ENCODE measurements at places on chromosomes 12 and 14.

DNA sequence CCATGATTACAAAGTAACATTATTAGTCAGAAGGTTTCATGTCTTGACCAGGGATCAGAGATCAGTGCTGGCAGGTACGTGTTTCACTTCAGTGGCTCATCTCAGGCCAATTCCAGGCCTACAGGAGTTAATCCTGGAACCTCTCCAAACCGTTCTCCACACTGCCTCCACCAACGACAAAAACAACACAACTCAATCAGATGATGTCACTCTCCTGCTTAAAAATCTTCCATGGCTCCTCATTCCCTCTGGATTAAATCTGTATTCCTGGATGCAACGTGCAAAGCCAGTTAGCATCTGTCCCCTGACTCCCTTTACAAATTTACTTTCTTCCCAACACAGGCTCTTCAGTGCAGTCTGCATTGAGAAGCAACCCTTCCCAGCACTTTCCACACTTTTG is 34.3 kb upstream of the TXNRD1 start:
- DNase-seq, result no peak

GRCh38 chr14:93185349-93185720 is 218 bp downstream of the LYSET start:
- DNase-seq, result no peak

GRCh38 chr12:132026061-132026795 is 76.5 kb downstream of the EP400 start:
- no peak for DNase-seq

DNA sequence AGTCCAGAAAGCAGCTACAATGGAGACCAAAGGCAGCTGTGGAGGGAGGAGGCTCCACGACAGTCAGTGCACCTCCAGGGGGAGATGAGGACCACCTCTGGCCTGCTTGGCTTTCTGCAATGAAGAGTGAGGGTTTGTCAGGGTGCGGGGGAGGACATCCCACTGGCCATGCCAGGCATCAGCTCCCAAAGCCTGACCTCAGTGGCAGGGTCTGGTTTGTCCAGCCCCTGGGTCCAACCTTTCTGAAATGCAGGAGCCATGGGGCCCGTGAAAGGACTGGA is 35.2 kb downstream of the SLC6A12 start:
- DNase-seq, result no peak

DNA sequence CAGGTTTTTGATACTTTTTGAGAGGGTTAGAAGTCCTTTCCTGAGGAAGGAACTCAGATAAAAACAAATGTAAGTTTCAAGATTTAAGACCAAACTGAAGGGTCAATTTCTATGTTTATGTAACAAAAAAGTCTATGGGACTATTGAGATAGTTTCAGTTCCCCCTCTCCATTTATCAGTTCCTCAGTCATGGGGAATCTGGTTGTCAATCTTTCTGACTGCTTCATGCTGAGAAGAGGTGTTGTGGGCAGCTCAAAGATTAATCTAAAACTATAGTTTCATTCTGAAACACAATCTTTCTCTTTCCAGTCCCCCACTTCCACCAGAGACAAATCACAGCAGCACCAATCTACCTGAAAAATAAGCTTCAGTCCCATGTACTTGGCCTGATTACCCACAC is 93.7 kb downstream of the KCNMB4 start:
- DNase-seq, result no peak

GRCh38 chr12:7042842-7043241 is 17.7 kb upstream of the C1S start:
- DNase-seq, result no peak

GRCh38 chr12:83664650-83665049 is 977.9 kb downstream of the TMTC2 start:
- DNase-seq, result no peak

DNA sequence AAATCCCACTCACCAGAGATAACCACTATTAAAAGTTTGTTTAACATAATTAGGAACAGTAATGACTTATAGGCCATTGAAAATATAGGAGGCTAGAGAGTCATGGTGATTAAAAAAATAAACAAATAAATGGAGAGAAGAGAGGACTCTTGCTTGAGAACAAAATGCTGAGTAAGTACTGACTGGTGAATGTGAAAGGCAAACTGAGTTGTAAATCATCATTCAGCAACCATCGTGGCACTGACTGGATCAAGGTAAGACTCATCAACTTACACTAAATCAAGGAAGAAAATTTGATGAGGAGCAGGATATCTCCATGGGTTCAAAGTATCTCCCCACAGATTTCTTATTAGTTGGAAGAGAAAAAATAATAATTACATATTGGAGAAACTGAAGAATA is 14.1 kb upstream of the YBX3 start:
- no peak for DNase-seq

DNA sequence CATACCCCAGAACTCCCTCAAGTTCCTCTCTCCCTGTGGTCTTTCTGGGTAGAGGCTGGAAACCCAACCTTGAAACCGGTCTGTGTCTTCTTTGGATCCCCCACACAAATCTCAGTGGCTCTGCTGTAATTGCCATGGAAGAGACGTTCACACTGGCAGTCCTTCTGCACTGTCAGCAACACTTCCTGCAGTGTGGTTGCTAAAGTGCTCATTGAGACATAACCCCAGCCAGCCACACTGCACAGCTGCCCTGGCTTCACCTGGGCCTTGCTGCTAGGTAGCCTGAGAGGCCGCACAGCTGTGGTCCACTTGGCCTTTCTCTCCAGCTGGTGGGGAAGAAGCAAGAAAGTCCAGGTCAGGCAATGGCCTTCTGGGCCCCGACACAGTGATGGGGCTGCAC is 2.4 kb downstream of the GZMH start:
- DNase-seq, result no peak

- DNase-seq, result no peak
Observed at GRCh38 chr12:79886917-79887519, 47.9 kb downstream of the PPP1R12A start.

- DNase-seq, result no peak
Observed at GRCh38 chr12:19597167-19598026, 158.1 kb downstream of the AEBP2 start.

GRCh38 chr14:64681796-64682710 is 22.2 kb upstream of the PLEKHG3 start:
- DNase-seq, result no peak

- no peak for DNase-seq
Observed at GRCh38 chr12:30416631-30417030, 279.0 kb downstream of the IPO8 start.

GRCh38 chr12:28122756-28123155 is 67.5 kb upstream of the CCDC91 start:
- DNase-seq, result no peak

GRCh38 chr12:102474438-102475064 is 5.8 kb downstream of the IGF1 start:
- no peak for DNase-seq

GRCh38 chr12:12182703-12183365 is 84.0 kb downstream of the LRP6 start:
- DNase-seq, result no peak

GRCh38 chr12:106296179-106296877 is 6.2 kb upstream of the TCP11L2 start:
- DNase-seq, result no peak

DNA sequence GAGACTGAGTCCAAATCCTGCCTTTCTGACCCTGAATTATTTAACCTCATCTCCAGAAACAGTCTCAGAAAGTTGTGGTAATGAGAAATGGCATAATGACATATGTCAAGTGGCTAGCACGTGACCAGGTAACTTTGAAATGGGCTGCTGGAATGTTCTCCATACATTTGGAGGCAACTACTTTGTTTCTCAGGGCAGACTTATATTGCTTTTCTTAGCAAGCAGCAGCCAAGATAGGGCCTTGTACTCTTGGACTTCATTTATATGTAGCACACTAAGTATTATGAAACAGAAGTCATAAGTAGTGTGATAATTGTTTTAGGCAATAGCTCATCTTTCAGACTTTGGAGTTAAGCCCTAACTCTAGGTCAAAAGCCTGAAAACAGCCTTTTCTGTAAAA is 494.7 kb downstream of the NPAS3 start:
- DNase-seq, result no peak

DNA sequence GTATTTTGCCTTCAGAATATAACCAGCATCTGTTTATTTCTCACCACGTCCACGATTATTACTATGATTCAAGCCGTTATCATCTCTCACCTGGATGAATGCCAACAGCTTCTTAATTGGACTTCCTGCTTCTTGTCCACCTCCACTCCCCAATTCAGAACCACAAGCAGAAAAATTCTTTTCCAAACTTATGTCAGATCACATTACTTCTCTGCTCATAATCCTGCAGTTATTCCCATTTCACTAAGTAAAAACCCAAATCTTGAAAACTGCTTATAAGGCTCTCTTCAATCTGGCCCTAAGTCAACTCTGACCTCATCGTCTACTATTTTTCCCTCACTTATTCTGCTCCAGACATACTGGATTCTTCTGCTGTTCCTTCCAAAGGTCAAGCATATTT is 2.0 kb downstream of the CRY1 start:
- no peak for DNase-seq

GRCh38 chr12:47941475-47941780 is 22.0 kb upstream of the TMEM106C start:
- DNase-seq, result no peak

DNA sequence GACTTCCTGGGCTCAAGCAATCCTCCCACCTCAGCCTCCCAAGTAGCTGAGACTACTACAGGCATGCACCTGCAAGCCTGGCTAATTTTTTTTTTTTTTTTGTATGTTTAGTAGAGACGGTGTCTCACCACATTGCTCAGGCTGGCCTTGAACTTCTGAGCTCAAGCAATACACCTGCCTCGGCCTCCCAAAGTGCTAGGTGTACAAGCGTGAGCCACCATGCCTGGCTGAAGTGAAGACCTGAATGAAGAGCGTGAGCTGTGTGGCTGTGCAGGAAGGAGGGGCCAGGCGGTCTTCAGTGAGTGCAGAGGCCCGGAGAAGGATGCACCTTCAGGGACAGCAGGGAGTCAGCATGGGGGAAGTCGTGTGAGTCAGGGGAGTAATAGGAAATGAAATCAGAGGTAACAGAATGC is 14.9 kb upstream of the NFKBIA start:
- DNase-seq, result no peak

GRCh38 chr14:101602466-101602840 is 41.2 kb downstream of the DIO3 start:
- no peak for DNase-seq

- DNase-seq, result no peak
Observed at GRCh38 chr12:46585854-46586621, 213.5 kb upstream of the SLC38A2 start.
